ENCODE measurements at places on chromosomes 3 and 15.

GRCh38 chr15:44038755-44039191 lies 156.3 kb downstream of the FRMD5 start:
- no peak for DNase-seq

DNA sequence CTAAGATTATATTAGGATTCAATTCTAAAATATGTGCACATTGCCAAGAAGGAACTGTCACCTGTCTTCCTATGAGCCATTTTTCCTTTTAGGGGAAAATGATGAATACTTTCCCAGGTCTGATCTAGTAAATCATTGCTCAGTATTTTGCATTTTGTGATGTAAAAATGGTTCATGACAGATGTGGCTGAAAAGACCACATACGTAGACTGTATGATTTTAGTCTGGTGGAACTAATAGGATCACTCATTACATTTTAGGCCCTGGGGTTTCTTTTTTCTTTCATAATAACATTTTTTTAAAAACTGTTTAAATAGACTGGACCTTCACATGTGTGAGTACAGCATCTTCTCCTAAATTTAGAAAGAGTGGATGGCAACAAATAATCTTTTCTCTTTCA lies 201.7 kb upstream of the MLF1 start:
- DNase-seq: no peak

DNA sequence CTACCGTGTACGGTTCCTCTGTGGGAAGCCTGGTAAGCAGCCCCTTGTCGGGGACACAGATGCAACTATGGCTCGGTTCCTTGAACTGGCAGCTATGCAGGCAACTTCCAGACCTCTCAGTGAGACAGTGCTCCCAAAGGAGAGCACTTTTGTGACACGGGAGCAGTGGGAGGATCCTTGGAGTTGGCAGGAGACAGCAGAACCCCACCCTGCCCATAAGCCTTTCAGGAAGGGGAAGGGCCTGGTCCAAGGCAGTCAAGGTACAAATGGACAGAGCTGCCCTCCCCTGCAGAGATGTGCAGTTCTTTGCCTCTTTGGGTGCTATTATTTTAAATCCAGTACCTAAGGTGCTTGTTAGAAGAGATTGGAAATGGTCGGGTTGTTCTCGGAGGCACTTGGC lies 94.5 kb downstream of the MESD start:
- DNase-seq: no peak

GRCh38 chr3:154690413-154690812 lies 260.4 kb upstream of the GPR149 start:
- no peak for DNase-seq

- DNase-seq: no peak
Observed at GRCh38 chr3:16821053-16821452, 63.7 kb upstream of the PLCL2 start.

DNA sequence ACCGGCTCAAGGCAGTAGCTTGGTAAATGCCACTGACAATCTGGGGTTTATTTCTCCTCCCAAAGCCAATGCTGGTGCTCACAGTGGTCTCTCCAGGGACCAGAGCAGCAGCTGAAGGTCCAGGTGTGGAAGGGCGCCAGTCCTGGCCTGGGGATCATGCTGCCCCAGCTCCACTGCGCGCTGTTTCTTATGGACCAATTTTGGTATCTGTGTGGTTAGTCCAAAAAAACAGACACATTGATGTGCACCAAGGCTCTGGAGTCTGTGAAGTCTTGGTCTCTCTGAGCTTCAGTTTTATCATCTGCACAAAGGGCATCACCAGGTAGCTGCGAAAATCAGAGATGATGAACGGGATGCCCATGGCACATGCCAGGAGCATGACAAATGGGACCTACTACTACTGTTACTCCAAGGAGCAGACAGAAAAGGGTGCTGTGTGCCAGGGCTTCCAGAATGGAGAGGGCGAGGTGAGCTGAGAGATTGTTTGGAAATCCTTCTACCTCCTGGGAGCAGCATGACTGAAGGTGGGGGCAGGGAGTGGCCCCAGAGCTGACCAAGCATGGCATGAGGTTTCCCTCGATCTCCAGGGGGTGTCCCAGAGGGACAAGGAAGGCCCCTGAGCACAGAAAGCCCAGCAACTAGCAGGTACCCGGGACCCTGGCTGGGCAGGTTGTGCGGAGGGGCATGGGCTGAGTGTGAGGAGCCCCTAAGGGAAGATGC lies 134.3 kb upstream of the PRR20G start:
- no peak for DNase-seq

DNA sequence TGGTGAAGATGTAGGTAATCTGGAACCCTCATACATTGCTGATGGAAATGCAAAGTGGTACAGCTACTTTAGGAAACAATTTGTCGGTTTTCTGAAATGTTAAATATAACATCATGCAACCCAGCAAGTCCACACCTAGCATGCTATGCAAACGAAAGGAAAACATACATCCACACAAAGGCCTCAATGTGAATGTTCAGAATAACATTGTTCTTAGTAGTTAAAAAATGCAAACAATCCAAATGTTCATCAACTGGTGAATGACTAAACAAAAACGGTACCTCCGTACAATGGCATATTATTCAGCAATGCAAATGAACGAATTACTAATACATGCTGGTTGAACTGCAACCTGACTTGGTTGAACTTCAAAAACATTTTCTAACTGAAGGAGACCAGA lies 423.3 kb upstream of the THRB start:
- no peak for DNase-seq

DNA sequence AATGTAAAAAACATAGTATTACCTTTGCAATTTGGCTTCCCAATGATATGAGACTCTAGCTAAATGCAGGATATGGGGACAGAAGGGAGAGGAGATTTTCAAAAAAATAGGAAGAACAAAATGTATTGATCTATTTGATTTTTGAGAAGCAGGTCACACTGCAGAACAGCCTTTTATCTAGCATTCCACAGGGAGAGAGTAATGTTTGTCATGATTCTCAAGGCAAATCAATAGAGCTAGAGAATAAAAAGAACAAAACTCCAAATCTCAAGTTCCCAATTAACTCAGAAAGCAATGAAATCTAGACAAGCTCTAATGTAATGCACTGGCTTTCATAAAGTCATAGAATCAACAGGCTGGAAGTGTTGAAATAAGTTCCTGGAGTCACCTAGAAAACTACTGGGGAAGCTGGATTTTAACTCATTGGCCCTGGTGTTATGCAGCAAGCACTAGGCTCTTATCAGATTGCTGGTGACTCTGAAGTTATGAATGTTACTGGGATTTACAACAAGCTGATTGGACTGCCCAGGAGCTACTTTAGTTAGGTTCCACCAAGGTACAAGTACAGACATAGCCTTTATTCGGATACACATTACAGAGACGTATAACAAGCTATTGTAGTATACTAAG lies 442.8 kb downstream of the FGF12 start:
- no peak for DNase-seq

DNA sequence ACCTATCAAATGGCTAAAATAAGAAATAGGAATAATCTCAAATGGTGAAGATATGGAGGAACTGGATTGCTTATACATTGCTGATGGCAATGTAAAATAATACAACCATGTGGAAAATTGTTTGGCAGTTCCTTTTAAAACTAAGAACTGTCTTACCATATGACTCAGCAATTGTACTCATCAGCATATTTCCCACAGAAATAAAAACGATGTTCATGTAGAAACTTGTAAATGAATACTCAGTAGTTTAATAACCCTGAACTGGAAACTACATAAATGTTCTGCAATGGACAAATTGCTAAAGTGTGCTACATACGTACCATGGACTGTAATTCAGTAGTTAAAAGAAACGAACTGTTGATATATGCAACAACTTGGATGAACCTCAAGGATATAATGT lies 253.9 kb upstream of the RBMS3 start:
- DNase-seq: no peak

DNA sequence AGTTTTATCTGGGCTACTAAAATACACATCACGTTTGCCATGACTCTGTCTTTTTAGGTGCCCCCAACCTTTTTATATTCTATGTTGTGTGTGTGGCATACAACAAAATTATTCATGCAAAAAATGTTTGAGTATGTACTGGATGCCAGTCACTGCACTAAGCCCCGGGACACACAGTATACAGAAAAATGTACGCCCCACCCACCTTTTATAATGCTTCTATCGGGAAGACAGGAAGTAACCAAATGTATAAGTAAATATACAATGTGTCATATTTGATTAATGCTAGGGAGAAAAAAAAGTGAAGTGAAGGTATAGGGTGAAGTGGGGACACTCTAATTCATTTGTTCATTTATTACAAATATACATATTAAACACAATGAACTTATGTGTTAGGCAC lies 503.4 kb upstream of the MDFIC2 start:
- no peak for DNase-seq

DNA sequence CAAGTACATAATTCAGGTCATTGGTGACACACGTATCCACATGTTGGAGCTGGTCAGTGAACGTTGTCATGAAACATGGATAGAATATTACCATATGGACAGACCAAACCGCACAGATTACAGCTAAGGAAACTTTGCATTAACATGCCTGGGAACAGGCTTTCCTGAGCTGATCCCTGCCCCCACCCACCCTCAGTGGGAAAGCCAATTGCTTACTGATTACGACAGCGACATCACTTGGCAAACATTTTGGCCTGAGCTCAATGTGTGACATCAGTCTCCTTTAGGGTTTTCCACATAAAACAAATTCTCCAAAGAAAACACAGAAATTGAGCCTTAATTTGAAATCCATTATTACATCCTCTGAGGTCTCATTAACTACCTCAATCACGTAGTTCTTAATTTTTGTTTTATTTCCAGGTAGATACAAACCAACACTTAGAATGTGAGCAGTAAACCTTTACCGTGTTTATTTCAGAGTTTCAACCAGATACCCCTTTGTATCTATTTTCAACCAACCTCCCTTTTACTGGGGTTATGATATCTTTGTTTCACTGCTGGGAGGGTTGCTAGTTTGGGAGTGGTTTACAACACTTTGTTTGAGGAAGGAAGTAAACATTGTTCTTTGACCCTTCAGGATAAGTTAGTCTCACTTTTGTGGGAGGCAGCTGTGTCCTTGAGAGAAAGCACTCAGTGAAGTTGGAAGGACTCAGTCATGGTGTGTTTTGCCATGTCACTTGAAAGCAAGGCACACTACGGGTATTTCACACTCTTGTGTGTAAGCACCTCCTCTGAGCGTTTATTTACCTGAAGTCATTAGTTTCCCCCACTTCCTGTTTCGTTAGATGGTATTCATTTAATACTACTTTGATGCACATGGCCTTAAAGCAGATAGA lies 103.1 kb downstream of the CMSS1 start:
- no peak for DNase-seq

DNA sequence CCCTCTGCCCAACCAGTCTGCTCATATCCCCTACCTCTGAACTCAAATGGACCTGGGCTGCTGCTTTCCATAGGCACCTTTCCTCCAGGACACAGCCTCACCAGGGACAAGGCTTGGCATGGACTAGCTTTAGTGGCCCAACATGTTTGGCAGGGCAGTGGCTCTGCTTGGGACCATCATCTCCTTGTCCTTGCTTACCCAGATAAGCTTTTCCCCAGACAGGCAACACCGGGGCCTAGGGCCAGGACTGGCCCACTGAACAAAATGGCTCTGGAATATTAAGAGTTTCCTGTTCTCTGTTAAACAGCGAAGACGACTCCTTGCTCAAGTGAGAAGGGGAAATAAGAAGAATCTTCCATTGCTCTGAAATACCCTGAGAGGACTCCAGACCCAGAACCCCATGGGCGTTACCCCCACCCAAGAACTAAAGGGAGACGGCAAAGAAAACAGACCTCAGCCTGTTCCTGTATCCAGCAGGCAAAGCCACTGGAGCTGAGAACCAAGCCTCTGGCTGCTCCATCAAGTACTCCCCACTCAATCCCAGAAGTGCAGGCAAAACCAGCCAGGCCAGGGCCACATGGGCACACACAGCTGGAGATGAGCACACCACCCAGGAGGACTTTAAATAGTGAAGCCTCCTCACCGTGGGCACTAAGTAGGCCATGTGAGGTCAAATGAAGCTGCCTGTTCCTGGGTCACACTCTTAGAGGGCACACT lies 45.5 kb downstream of the CTNNB1 start:
- DNase-seq: no peak

- DNase-seq: no peak
Observed at GRCh38 chr3:133058243-133058642, 20.1 kb downstream of the TMEM108 start.

- no peak for DNase-seq
Observed at GRCh38 chr3:69149586-69149985, 27.2 kb upstream of the LMOD3 start.
